Fibroblast of lung (primary cell): ENCODE measurements at places on chromosomes 12 and 14. TPM values are rescaled to one million over a fixed set of nuclear protein-coding genes. Genes with fewer than 3 reads are reported as not detected.
A peak's percentile ranks its signal among the peaks of the same experiment; 100 is the strongest.

AQP5 gene
- under 0.01 TPM in 1 of 2 replicates, not detected in the other for total RNA-seq

RAB35 gene
- 23.4 and 29.7 TPM in 2 replicates for total RNA-seq

TNFAIP2 gene
- total RNA-seq = 102 and 139 TPM in 2 replicates

DHRS2 gene
- not detected in 2 replicates for total RNA-seq

DNA sequence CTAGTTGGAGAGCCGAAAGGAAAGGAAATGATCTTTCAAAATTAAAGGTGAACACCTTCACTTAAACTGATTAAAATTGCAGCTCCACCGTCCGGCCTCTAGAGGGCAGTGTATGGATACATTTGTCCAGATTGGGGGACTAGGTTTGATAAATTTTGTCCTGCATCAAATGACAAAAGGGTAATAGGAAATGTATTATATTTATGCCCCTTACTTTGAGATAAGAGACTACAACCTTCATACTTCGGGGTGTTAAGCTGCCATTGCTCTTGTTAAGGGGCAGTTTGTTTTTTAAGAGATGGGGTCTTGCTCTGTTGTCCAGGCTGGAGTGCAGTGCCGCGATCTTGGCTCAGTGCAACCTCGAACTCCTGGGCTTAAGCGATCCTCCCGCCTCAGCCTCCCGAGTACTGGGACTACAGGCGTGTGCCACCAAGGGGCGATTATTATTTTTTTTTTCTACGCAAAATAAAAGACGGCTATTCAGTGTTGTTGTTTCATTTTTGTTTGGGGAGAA, 818 bp upstream of the SUOX start:
- DNase-seq = peak; percentile 42

- DNase-seq = no peak
Observed at GRCh38 chr12:123223241-123223668, 9.7 kb downstream of the MPHOSPH9 start.

GRCh38 chr14:75184492-75184891, 8.1 kb upstream of the TMED10 start:
- DNase-seq = no peak
